ENCODE measurements at places on chromosomes 5 and 9.

- no peak for DNase-seq
Measured at GRCh38 chr5:142934051-142934762, 164.0 kb downstream of the ARHGAP26 start.

- no peak for DNase-seq
Measured at GRCh38 chr9:82117026-82117811, 128.6 kb downstream of the SPATA31D1 start.

- peak; percentile 61 for DNase-seq
Measured at GRCh38 chr5:97839341-97840086, 656.5 kb upstream of the RIOK2 start.

GRCh38 chr9:115207003-115207836 is 89.3 kb upstream of the TNC start:
- DNase-seq: no peak

- no peak for DNase-seq
Measured at GRCh38 chr9:132743931-132744479, 73.7 kb downstream of the GTF3C4 start.

DNA sequence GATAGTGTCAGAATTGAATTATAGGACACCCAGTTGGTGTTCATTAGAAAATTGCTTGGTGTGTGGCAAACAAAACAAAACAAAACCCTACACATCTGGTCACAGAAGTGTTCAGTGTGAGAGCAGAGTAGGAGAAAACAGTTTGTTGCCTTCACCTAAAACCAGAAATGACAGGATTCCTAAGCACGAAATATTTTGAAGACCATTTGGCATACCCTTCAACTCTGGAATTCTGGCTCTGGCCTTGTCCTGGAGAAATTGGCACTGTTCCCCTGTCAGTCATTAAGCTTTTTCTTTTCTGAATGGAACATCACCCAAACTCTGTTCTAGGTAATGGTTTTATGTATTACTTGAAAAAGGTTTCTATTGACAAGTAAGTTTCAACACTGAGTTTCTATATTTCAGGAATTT is 110.2 kb upstream of the PCA3 start:
- peak; percentile 21 for DNase-seq

GRCh38 chr5:149413477-149414210 is 34.6 kb upstream of the IL17B start:
- DNase-seq: no peak
